Pancreas (tissue), 10 donors: ENCODE measurements at places on chromosomes 12 and 14.

- DNase-seq = no peak
These were observed 32.8 kb upstream of the PTGR2 start for GRCh38 chr14:73818821-73819220.

DNA sequence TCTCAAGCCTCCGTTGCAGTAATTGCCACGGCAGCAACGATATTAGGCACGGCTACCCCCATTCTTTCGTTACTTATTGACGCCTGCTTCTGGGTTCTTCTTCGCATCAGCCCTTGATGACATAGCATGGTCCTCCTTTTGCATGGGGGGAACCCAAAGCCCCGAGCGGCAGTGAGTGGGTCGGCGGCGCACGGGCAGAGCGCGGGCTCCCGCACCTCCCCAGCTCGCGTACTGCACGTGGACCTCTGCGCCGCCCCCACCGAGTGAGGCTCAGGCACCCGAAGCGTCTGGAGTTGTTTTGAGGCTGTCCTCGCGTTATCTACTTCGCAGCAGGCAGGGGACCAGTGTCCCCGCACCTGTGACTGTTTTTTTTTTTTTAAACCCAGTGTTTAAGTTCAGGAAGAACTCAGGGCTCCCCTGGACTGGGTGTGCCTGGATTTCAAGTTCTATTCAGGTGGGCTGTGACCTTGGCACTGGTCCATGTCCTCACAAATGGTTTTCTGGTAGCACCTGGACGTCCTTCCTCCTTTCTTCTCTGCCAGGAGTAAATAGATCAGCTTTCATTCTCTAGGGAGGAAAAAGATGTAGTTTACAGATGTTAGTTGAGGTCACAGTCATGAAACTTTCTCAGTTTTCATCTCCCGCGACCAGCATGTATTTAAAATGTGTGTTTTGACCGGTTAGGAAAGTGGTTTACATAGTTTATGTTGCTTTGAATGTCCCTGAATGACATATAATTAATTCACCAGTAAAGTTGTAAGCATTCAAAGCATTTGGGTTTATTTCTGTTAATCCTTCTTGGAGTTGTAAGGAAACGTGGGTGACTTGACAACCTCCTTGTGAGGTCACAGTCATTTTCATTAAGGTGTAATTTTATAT lies 1.4 kb upstream of the FOXN4 start:
- DNase-seq = no peak

GRCh38 chr12:47408171-47408871 lies 297.5 kb downstream of the RPAP3 start:
- no peak for DNase-seq

DNA sequence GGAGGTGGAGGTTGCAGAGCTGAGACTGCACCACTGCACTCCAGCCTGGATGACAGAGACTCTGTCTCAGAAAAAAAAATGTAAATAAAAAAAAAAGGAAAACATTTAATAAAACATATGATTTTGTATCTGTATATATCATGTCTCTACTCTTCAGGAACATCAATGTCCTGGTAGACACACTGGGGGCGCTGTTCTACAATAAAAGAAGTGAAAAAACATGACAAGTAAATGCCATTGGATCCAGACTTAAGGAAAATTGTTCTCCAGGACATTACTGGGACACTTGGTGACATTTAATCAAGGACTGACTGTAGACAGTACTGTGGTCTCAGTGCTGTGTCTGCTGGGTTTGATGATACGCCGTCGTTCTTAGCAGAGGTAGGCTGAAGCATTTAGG lies 15.5 kb upstream of the KLC1 start:
- no peak for DNase-seq

- no peak for DNase-seq
These were observed 220.3 kb downstream of the KTN1 start for GRCh38 chr14:55800156-55800785.

DNA sequence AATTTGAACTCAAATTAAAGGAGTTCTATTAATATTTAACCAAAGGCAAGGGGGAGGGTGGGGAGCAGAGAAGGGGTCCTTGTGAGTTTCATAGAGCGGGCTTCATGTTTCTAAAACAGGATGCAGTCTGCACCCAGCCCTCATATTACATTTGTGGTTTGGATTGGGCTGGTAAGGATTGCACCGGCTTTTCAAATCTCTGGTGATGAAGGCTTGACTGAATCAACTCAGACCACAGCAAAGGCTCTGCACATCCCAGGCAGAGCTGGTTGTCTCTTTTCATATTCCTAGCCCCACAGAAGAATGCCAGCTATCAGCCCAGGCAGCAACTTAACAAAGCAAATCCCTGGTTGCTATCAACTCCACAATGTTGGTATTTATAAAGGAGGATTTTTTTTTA lies 1221.4 kb downstream of the VRK1 start:
- DNase-seq = no peak

DNA sequence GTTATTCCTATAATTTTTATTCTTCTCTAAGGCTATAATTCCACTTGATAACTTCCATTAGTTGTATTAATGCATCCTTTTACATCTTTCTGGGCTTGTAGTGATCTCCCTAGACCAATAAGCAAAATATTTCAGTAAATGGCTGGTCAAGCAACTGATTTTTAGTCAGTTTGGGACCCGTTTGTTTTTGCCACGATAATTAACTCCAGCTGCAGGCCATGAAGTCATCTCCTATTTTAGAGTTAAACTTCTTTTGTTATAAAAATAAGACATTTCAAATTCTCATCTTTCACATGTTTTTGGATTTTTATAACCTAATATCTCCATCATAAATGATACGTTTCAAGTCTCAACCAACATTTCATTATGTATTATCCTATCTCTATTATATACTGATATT lies 49.4 kb downstream of the MAGOHB start:
- no peak for DNase-seq

DNA sequence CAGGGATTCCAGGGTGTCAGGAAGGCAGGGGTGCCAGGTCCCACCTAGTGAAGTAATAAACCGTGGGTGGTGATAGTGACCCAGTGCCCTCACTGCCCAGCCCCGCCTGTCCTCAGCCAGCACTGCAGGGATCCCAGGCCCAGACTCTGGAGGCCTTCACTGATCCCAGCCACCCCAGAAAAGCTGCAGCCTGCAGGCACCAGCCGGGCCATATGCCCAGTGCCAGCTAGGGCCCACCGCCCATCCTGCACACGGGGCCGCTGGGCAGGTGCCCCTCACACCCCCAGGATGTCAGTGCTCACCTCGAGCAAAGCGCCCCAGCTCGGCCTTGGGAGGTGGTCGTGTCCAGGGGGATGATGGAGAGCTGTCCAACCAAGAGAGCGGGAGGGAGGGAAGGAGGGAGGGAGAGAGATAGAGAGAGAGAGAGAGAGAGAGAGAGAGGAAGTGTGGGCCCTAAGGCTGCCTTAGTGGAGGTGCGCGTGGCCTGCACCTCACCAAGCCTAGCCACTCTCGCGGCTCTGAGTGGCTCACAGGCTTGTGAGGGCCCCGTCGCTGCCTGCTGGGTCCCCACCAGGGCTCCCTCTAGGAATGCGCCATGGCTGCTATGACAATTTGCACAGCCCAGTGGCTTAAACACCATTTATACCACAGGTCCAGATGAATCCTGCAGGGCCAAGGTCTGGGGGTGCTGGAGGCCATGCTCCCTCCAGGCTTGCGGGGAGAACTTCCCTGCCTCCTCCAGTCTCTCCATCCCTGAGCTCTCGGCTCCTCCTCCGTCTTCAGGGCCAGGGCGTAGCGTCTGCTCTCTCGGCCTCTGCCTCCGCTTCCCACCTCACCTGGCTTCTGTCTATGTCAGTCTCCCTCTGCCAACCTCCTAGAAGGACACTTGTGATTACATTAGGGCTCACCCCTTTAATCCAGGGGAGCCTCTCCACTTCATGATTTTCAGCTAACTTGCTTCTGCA lies 401.0 kb downstream of the TMEM121 start:
- no peak for DNase-seq

- DNase-seq = no peak
These were observed 589.3 kb downstream of the SOX5 start for GRCh38 chr12:23359975-23360701.

GRCh38 chr12:2646341-2646740 lies 148.4 kb upstream of the FKBP4 start:
- DNase-seq = no peak

DNA sequence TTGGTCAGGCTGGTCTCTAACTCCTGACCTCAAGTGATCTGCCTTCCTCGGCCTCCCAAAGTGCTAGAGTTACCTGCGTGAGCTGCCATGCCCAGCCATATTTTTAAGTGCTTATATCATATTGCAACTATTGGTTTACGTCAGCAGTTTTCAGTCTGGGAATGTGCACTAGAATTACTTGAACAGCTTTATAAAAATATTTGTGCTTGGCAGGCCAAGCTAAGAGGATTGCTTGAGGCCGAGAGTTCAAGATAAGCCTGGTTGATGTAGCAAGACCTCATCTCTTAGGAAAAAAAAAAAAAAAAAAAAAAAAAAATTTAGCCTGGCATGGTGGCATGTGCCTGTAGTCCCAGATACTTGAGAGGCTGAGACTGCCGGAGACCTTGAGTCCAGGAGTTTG lies 17.1 kb downstream of the KIAA0586 start:
- no peak for DNase-seq

DNA sequence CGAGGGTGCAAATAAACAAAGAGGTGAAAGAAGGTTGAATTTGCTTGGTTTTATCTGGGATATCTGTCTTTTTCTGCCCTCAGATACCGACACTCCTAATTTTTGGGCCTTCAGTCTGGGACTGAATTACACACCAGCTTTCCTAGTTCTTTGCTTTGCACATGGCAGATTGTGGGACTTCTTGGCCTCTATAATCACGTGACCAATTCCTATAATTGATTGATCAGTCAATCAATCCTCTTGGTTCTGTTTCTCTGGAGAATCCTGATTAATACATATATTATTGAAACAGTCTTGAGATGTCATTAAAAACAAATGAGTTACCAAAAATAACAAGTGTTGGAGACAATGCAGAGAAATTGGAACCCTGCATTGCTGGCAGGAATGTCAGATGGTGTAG lies 62.7 kb downstream of the SUDS3 start:
- DNase-seq = no peak

- DNase-seq = no peak
These were observed 31.9 kb downstream of the KCTD10 start for GRCh38 chr12:109445191-109445609.

- DNase-seq = no peak
These were observed 49.5 kb upstream of the DLK1 start for GRCh38 chr14:100677152-100677551.

DNA sequence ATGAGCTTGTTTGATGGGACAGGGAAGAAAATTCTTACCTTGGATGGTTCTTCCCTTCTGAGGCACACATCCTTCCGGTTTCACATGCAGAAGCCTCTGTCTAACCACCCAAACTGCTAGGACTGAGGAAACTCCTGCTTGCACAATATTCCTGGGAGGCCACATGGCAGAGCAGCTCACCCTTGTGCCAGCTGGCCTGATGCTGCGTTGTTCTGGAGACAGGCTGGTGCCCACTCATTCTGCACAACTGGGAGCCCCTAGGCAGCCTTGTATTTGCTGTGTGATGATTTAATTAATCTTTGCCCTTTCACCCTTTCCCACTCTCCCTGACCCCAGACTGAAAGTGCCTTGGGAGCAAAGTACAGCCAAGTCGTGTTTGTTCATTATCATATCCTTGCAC lies 130.8 kb downstream of the RTN1 start:
- DNase-seq = no peak

DNA sequence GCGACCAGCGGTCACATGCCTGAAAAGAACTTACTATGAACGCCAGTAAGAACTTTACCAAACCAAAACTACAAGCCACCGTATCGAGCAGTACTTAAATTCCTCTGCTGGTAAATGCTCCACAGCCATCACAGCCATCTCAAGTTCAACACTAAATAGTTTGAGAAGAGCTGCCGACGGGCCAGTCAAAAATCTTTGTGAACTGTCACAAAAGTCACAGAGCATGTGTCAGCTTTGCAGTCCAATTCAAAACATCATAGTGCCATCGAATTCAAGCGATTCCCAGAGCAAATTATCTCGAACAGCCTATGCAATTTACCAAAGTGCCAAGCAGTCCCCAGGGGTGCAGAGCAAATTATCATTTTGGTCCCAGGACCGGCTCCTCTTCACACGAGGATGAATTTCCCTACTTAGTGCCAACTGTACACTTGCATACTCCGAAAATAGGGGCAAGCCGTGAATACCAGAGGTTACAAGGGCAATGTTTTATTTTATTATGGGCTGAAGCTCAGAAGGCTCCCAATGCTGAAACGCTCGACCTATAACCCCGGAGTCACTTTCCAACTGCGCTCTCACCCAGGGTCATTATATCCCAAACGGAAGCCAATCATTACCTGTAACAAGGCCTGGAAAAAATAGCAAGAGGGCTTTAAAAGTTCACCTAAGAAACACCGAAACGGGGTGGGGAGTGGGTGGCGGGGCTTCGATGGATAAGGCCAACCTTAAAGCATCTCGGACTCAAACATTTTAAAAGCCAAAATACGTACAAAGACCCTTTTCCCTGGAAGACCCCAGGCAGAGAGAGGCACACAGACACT lies 1.1 kb downstream of the LRP6 start:
- peak; percentile 22 for DNase-seq

- no peak for DNase-seq
These were observed 123.1 kb downstream of the DERA start for GRCh38 chr12:16034136-16034817.

DNA sequence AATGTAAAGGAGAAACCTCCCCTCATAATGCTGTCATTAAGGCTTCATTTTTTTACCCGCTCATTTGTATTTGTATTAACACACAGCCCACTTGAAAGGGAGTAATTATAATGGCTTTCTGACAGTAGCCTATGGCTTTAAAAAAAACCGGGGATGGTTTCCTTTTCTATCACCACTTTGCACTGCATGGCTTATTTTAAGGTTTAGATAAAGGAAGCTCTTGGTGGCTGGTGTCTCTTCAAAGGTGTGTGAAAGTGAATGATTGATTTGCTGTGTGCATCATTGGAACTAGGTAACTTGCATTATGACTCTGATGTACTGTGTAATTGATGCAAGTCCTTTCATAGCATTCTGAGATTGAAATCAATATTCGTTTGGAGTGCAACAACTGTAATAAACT lies 80.7 kb downstream of the NPAS3 start:
- DNase-seq = no peak
